ENCODE measurements at places on chromosomes 6 and 20.

DNA sequence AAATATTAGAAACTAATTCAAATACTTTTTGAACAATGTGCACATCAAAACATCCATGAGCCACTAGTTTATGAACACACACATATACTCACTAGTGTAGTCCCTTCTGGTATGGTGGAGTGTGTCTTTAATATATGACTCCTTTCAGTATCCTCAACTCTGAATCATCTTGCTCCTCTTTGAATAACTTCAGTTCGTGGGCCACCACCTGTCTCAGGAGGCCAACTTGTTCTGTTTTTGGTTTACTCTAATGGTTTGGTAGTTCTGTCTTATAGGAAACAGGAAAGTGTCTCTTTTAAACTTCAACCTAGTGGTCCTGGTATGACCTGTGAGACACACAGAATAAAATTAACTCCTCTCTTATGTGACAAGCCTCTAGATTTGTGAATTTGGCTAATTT lies 55.6 kb downstream of the ZNF292 start:
- no peak for DNase-seq

GRCh38 chr20:25355011-25355595 lies 35.5 kb downstream of the ABHD12 start:
- no peak for DNase-seq

- no peak for DNase-seq
These were observed 52.1 kb upstream of the FBXO30 start for GRCh38 chr6:145866456-145867396.

DNA sequence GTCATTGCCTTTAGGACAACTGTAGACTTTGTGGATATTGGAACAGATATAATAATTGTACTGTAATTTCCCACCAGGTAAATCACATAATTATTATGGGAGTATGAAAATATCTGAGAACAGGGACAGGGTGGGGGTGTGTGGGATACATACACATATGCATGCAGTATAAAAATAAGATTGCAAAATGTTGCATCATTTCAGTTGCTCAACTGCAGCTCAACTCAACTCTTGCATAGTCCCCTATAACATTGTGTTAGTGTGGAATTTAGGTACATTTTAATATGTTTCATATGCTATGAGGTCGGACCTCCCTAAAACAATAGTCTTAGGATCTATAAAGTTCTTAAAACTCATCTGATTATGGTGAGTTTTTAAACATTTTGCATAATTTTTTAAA lies 275.0 kb upstream of the FLRT3 start:
- DNase-seq = no peak

GRCh38 chr6:165184192-165184979 lies 125.0 kb downstream of the C6orf118 start:
- DNase-seq = no peak

- DNase-seq = no peak
These were observed 1.8 kb downstream of the MDGA1 start for GRCh38 chr6:37695857-37696219.

DNA sequence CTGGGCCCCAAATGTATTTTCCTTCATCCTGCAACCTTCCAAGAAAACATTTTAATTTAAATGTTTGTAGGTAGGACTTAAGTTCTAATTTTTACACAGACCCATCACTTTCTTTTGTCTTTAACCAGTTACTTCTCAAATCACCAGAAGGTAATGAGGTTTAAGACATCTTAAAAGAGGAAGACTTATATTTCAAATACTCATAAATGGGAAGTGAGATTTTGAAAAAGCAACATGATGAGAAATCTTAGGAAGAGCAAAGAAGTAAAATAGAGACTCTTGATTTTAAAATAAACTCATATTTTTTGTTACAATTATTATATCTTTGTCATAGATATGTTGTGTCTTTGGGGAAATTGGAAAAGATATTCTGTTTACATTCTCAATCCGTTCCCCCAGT lies 82.3 kb downstream of the SYNE1 start:
- no peak for DNase-seq
